ENCODE measurements at places on chromosomes 7 and 10.

DNA sequence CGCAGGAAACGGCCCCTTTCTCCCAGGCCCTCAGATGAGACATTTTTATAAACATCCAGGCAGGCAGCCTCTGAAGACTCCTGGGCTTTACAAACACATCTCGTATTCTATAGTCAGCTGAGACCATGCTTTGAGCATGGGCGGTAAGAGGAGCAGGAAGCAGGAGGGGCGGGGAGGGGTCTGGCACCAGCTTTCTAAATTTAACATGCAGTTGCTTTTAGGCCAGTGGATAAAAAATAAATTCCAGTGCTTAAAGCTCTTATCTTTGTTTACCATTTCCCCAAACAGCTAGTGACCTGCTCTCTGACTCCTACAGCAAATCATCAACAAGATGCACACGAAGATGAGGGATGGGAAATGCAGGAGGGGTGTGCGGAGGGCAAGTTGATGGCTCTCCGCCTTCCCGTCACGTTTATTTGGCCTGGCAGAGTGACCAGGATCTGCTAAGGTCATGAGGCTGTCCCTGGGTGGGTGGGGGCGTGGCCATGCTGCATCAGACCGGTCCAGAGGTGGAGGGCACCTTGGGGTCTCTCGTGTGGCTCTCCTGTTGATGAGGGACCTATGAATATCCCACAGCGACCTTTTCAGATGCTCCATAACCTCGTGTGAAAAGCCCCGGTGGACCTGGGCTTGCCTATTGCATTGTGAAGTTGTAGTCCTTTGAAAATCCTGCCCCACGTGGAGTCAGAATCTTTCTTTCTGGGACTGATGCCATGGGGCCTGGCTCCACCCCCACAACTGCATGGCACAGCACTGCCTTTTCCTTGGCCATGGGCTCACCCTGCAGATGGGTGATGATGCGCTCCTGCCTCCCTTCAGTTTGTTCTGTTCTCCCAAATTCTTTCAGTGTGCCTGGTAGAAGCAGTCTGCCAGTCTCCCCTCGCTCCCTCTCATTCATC is 67.5 kb downstream of the PARP12 start:
- no peak for DNase-seq

GRCh38 chr7:35007768-35008167 is 29.5 kb downstream of the DPY19L1 start:
- DNase-seq: no peak

GRCh38 chr7:158407581-158408317 is 179.9 kb downstream of the PTPRN2 start:
- DNase-seq: no peak

GRCh38 chr7:116461500-116461899 is 38.0 kb upstream of the CAV2 start:
- DNase-seq: no peak

DNA sequence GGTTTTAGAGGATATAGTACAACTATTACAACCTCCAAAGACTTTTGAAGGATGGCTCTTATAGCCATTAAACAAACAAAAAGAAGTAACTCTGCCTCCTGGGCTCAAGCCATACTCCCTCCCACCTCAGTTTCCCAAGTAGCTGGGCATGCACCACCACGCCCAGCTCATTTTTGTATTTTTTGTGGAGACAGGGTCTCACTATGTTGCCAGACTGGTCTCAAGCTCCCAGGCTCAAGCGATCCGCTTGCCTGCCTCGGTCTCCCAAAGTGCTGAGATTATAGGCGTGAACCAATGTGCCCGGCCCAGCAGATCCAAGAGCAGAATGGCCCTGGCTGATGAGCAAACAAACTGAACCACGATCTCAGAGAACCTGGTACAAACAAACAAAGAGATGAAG is 16.0 kb downstream of the NANOS1 start:
- DNase-seq: no peak

GRCh38 chr10:77357185-77357584 is 280.4 kb downstream of the KCNMA1 start:
- DNase-seq: no peak

DNA sequence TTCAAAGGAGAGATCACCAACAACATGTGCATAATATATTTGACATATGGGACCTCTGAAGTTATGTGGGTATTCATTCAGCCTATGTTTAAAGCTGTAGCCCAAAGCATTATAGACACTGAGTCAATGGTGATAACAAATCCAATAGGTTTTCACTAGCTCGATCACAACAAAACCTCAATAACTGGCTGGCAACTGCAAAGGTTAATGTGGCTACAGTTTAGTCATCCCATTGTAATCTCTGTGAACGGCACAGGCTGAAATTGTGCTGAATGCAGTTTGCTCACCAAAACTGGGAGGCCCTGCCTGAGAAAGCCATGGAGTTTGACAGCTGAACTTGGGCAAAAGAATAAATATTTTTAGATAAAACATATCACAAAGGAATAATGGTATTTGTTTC is 152.4 kb upstream of the ADO start:
- DNase-seq: no peak

DNA sequence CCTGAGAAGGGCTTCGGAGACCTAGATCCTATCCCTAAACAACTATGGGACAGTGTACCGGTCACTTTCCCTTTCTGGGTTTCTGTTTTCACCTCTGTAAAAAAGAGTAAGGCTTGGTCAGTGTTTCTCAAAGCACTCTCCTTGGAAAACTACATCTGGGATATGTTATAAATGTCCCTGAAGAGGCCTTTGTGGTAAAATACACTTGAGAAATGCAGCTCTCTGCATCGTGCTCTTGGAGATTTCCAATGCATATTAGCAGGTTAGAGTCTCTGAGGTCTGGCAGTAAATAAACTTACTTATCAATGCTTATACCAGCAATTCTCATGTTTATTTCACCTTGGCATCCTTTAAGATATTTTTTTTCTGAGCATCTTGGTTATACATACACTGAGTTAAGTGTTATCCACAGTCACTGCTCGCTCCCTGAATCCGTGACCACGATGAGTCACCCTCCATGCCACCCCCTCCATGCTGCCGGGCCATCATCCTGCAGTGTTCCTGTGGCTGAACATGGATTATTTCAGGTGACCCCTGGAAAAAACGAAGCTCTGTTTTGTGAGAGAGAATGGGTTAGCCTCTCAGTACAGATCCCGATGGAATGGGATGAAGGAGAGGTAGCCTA is 3.3 kb upstream of the TBXAS1 start:
- DNase-seq: no peak

DNA sequence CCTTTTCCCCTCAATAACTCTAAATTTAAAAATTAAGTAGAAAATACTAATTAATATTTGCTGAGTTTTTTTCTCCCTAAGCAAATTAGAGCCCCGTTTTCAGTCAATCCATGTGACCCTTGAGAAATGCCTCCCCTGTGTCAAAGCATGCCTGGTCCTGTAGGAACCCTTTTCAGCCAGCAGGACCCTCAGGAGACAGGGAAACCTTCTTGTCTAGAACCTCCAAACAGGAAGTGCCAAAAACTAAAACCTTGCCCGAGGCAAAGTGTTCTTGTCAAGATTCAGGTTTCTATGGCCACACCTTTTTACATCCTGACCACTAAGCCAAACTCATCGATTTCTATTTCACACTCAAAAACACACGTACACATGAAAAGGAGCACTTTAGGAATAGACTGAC is 60.1 kb upstream of the NFE2L3 start:
- DNase-seq: no peak

- no peak for DNase-seq
Measured at GRCh38 chr10:36007369-36007768, 365.3 kb upstream of the FZD8 start.

DNA sequence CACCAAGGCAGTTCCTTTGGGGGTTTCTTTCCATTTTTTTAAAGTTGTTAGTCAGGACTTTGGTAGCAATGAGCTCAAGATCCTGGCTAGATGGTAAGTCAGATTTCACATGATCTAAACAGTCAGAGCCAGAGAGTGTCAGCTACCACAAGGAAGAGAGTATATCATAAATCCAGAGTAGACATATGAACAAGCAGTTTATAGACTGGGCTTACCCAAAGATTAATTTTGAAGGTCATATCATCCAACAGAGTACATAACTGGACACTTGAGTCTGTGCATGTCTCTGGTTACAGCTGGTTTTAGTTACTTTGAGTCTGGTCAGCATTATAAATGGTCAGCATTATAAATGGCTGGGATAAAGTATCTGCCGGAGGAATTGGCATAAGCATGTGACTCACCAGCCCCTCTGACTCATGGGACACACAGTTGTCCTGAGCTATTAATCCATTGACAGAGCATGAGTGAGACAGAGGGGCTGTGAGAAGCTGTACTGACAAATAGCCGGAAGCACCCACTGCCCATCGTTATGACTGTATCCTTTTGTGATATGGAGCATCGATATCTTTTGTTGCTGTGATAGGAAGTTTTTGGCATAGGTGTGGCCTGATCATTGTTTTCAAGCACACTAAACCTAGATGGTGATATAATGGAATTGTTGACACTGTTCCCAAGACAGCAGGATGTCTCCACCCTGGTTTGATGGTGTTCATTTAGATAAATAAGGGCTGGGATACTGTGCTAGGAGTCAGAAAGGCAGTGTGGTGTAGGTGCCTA is 19.3 kb downstream of the PPP1R3C start:
- DNase-seq: no peak

DNA sequence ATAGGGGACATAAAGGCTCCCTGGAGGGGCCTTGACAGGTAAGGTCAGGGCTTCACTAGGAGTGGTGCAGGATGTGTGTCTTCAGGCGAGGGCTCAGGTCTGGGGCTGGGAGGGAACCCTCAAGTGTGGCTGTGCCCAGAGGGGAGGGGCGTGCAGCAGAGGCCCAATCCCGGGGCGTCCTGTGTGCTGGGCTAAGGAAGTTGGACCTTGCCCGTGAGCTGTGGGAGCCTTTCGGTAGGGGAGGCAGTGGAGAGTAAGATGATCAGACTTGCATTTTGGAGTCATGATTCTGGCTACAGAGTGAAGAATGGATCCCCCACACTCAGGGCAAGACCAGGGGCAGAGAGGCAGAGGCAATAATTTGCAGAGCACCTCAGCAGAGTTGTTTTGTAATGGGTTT is 145.4 kb downstream of the BUB3 start:
- no peak for DNase-seq

- DNase-seq: no peak
Measured at GRCh38 chr10:48493083-48493871, 111.6 kb downstream of the ARHGAP22 start.

DNA sequence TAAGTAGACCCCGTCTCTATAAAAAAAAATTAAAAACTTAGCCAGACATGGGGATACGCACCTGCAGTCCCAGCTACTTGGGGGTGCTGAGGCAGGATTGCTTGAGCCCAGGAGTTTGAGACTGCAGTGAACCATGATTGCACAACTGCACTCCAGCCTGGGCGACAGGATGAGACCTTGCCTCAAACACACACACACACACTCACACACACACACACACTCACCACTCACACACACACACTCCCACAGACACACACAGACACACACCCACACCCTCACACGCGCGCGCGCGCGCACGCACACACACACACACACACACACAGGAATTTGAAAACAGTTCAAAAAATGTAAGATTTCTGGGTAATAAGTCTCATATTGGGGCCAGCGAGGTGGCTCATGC is 8.7 kb upstream of the GRIFIN start:
- no peak for DNase-seq

DNA sequence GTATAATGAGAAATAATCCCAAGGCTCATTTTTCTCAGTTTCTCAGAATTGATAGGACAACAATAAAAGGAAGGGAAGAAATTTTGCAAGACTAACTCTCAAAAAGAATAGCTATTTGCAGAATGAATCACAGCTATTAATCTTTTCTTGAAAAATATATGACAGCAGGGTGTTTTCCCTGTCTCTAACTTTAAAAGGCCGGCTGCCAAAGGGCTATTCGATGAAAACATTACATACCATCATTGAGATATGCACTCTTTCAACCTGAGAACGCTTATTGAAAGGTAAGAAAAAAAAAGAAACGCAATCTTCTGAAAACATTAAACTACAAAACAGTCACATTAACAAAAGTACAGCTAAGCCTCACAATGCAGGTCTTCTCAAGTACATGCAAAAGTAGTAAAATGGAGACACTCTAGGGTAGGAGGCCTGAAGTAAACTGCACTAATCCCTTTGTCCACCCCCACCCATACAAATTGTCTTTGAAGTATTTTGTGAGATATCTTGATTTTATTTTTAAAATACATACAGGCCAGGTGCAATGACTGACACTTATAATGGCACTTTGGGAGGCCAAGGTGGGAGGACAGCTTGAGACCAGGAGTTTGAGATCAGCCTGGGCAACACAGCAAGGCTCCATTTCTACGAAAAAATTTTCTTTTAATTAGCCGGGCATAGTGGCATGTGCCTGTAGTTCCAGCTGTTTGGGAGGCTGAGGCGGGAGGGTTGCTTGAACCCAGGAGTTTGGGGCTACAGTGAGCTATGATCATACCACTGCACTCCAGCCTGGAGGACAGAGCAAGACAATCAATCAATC is 83.0 kb downstream of the PARD3 start:
- no peak for DNase-seq

DNA sequence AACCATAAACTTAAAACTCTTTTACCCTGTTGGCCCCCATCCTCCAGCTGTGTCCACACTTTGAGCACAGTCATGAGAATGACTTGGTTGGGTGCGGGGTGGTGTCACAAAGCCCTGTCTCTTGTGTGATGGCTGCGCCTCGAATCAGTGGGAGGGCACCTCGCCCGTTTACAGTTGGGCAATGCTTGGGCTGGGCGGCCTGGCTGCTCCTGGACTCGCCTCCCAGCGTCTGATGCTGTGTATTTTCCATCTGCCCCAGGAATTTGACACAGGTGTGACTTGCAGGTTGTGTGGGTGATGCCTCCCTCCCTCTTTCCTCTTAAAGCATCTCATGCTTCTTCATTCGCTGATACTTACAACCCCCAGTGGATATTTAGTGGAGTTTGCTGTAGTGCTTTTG is 33.7 kb downstream of the CHST12 start:
- DNase-seq: no peak

GRCh38 chr7:83550100-83550499 is 98.8 kb downstream of the SEMA3E start:
- DNase-seq: no peak

- no peak for DNase-seq
Measured at GRCh38 chr10:34200355-34200901, 614.7 kb downstream of the PARD3 start.

DNA sequence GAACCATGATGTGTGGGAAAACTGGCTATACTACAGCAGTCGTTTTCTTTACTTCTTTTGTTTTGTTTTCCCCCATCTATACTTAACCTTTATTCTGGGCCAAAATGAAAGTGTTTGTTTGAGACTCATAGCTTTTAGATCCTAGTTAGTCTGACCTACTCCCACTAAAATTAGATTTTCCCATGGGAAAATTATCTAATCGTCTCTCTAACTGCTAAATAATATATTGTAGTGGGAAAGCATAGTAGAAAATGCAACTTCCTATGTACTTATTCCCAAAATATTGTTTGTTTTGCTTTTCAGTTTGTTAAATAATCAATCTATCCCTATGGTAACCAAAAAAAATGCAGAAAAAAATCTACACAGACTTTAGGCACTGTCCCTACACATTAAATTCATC is 96.6 kb downstream of the NOC3L start:
- DNase-seq: no peak
